ENCODE measurements at places on chromosomes 4 and X.

DNA sequence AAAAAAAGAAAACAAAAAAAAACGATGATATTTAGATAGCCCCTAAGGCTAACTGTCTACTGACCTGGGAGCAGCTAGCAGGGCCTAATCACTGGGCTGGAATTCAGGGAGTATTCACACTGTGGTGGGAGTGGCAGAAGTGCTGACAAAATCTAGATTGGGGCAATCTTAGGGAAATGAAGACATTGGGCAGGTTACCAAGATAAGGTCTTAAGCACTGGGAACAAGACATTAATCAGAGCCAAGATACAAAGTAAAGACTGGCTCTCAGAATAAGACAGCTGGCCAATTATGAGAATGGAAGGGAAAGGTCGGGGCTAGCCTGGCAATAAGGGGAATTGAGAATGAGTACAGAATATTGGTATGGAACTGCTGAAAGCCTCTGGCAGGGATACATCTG is 100.2 kb upstream of the GRIA3 start:
- no peak for DNase-seq

DNA sequence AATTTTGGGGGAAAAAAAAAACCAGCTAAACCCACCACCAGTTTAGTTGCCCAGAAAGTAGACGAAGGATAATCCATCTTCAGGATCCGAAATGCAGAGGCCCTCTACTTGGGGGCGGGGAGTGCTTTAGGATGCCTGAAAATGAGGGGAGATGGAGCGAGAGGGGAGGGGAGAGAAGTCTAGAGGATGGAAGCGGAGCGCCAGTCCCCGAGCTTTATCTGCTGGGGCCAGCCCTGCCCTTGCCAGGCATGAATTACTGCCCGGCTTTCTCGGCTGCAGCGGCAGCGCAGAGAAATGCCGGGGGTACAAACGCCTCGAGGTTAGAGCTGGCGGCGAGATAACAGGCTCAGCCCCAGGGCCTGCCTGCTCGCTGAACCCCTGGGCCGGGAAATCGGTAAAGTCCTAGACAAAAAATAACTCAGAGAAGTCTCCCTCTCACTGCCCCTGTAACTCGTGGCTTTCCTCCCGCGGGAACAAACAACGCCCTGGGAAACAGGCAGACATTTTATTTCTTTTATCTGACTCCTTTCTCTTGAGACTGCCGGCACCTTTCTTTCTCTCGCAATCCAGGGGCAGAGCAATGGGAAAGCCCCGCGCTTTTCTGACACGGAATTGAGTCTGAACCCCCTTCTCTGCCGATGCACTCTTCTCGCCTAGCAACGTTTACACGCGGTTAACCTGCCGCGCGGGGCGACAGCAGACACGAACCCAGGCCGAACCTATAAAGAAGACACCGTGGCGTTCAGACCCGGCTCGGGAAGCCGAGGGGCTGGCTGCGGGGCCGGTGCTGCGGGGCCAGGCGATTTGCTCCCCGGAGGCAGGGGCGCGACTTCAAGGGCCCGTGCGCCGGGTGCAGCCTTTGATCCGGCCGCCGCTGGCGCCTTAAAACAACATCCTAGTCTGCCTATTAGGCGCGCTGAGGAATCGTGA is 3.1 kb upstream of the MSX1 start:
- DNase-seq = peak; percentile 5

DNA sequence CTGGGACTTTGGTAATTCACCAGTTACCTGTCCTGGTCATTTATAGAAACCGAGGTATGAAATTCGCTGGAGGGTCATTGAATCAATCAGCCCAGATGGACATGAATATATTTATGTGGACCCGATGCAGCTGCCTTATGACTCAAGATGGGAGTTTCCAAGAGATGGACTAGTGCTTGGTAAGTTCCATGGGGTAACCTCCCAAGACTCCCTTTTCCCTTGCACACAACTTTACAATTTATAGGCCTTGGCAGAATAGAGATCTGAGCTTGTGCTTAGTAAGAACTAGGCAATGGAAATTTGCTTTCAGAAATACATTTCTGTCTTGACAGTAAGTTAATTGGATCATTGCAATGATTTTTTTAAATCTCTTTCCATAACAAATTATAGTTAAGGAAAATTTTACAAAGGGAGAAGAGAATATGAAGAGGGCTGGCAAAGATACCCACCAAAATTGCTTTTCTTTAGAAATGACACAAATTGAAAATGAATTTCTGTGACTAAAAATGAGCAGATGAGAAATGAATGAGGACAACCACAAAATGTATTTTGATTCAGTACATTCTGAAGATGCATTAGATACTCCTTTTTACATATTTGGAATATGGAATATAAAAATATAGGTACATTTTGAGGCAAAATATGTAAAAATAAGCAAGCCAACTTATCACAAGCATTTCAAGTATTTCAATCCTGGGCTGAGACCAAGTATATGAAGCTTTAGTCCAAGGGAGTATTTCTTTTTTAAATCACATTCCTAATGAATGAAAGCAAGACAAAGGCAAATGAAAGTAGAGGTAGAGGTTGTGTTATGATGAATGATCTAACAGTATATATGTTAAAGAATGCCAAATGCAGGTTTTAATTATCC is 45.9 kb downstream of the PDGFRA start:
- no peak for DNase-seq

GRCh38 chrX:56554870-56555269 is 8.6 kb upstream of the UBQLN2 start:
- no peak for DNase-seq

GRCh38 chr4:96598465-96598864 is 758.6 kb downstream of the PDHA2 start:
- DNase-seq = no peak

- DNase-seq = peak; percentile 41
Observed at GRCh38 chrX:118211891-118212816, 95.5 kb upstream of the KLHL13 start.
